Activated naive CD4-positive, alpha-beta T cell treated with anti-CD3 and anti-CD28 coated beads for 36 hours (primary cell): ENCODE measurements at places on chromosomes 6 and 20. TPM values are rescaled to one million over a fixed set of nuclear protein-coding genes. Genes with fewer than 3 reads are reported as not detected.

The TDP2 gene
- total RNA-seq = 44.2 TPM

DNA sequence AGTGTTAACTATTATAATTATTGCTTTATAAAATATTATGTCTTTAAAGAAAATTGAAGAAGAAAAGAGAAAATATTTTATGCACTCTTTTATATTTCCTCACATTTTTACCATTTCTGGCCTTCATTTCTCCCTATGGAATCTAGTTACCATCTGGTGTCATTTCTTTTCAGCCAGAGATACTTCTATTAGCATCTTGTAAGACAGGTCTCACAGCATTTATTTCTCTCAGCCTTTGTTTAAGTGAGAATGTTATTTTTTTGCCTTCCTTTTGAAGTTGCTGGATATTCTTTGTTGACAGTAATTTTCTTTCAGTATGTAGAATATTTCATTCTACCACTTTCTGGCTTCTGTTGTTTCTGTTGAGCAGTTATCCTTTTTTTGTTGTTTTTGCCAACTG is 652.1 kb upstream of the CITED2 start:
- H3K4me1 ChIP-seq = no peaks in the 10 kb centered on the region
- H3K36me3 ChIP-seq = no peaks in the 10 kb centered on the region
- no peak overlapping the region for H3K4me3 ChIP-seq
- no peak overlapping the region for H3K27ac ChIP-seq
- H3K27me3 ChIP-seq = peaks cover 29% of the 10 kb centered on the region
- no peak for DNase-seq

GRCh38 chr6:43269273-43270007 is 26.2 kb downstream of the TTBK1 start:
- no peak overlapping the region for H3K27ac ChIP-seq
- no peaks in the 10 kb centered on the region for H3K36me3 ChIP-seq
- peaks cover 6% of the 10 kb centered on the region for H3K27me3 ChIP-seq
- H3K4me1 ChIP-seq = peaks cover 4% of the 10 kb centered on the region
- peak; percentile 57 for DNase-seq
- peak overlapping the region; percentile 37 for H3K4me3 ChIP-seq

DNA sequence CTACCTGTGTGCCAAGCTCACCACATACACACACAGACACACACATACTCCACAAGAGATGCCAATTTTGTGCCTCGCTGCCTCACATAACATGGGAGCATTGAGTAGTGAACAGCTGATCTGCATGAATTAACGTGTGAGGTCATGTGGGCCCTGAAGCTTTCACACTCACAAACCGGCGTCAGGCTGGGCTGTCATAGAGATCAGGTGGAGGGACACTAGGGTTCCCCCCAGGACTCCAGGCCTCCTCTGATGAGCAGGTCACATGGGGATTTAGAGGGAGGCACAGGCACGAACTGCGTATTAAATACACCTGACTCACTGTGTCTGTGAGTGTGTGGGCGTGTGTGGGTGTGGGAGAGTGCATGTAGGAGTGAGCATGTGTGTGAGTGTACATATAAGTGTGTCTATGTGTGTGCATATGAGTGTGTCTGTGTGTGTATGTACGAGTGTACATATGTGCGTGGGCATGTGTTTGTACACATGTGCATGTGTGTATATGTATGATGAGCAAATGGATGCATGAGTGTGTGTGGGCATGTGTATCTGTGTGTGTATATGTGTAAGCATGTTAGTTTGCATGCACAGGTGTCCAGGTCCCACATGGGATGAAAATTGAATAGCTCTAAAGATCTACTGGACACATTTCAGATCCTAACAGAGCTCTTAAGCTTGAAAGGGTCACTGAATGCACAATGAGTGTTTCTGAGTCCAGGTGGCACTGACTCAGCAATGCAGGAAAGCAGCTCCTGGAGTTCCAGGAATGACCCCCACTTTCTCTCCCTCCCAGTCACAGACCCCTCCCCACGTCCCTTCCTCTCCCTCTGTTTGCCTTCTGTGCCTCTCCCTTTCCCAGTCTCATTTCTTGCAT is 336.6 kb downstream of the PREX1 start:
- no peaks in the 10 kb centered on the region for H3K36me3 ChIP-seq
- peaks cover under 1% of the 10 kb centered on the region for H3K27me3 ChIP-seq
- H3K4me1 ChIP-seq = no peaks in the 10 kb centered on the region
- H3K4me3 ChIP-seq = no peak overlapping the region

The GINS1 gene
- 25.5 TPM for total RNA-seq

GRCh38 chr6:164926686-164927085 is 382.7 kb downstream of the C6orf118 start:
- no peak overlapping the region for H3K27ac ChIP-seq
- no peak for DNase-seq
- H3K36me3 ChIP-seq = no peaks in the 10 kb centered on the region
- no peaks in the 10 kb centered on the region for H3K4me1 ChIP-seq

The HDAC2 gene
- 82.3 TPM for total RNA-seq

GRCh38 chr20:58871533-58872102 is 19.1 kb downstream of the GNAS start:
- H3K4me3 ChIP-seq = no peak overlapping the region
- no peaks in the 10 kb centered on the region for H3K36me3 ChIP-seq
- no peak overlapping the region for H3K27ac ChIP-seq
- H3K4me1 ChIP-seq = peaks cover 4% of the 10 kb centered on the region

The CDKN1A gene
- 90.1 TPM for total RNA-seq

DNA sequence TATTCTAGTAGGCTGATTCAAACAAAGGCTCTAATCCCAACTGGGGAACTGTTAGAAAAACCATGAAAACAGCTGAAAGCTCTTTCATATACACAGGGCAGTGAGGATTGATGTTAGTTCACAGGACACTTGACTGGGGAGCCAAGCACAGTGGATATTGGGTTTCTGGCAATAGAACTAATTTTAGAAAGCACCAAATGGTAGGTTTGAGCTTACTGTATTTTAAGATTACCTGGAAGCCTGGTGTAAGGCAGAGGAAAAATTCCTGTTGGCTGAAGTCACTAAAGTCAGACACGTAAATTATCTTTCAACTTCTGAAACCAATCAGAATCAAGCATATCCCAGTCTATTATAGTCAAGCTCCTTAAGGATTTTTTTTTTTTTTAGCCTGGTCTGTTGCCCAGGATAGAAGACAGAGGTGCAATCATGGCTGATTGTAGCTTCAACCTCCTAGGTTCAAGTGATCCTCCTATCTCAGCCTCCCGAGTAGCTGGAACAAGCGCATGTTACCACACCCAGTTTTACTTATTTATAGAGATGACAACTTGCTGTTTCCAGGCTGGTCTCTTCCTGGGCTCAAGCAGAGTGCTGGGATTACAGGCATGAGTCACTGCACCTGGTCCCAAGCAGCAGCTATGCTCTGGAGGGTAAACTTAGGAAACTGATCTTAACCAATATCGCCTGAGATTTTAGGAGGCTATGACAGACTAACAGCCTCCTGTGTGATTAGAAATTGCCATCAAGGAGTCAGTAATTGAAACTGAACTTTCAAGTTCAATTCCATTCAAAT is 32.5 kb upstream of the SYNCRIP start:
- H3K27me3 ChIP-seq = no peaks in the 10 kb centered on the region
- peaks cover 62% of the 10 kb centered on the region for H3K36me3 ChIP-seq
- H3K4me1 ChIP-seq = peaks cover 50% of the 10 kb centered on the region

The GLP1R gene
- 0.07 TPM for total RNA-seq

GRCh38 chr20:35328095-35328685 is 36.0 kb upstream of the FAM83C start:
- peaks cover 1% of the 10 kb centered on the region for H3K36me3 ChIP-seq

GRCh38 chr6:48568856-48569255 is 457.9 kb upstream of the PTCHD4 start:
- no peak overlapping the region for H3K4me3 ChIP-seq
- no peaks in the 10 kb centered on the region for H3K36me3 ChIP-seq
- H3K4me1 ChIP-seq = no peaks in the 10 kb centered on the region
- no peaks in the 10 kb centered on the region for H3K27me3 ChIP-seq

DNA sequence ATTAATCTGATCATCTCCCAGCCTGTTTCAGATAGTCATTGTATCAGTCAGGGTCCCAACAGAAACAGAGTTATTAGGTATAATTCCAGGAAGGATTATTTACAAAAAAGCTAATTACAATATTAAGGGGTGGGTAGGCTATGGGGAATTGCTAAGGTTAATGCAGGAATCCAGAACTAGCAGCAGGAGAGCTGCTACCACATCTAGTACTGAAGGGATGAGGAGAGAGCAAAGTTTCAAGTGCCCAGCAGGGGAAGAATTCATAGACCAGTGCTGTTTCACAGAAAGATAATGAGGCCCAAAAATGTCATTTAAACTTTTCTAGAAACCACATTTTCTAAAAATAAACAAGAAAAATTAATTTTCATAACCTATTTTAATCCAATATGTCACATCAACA is 284.2 kb downstream of the HACE1 start:
- no peak for DNase-seq
- no peak overlapping the region for H3K27ac ChIP-seq

The SLC35B2 gene
- 7.2 TPM for total RNA-seq

- peak; percentile 48 for DNase-seq
- peaks cover 31% of the 10 kb centered on the region for H3K4me1 ChIP-seq
- no peaks in the 10 kb centered on the region for H3K27me3 ChIP-seq
- peak overlapping the region; percentile 79 for H3K27ac ChIP-seq
- peak overlapping the region; percentile 82 for H3K4me3 ChIP-seq
These were observed 2.0 kb upstream of the ACTL10 start for GRCh38 chr20:33664762-33665144.

DNA sequence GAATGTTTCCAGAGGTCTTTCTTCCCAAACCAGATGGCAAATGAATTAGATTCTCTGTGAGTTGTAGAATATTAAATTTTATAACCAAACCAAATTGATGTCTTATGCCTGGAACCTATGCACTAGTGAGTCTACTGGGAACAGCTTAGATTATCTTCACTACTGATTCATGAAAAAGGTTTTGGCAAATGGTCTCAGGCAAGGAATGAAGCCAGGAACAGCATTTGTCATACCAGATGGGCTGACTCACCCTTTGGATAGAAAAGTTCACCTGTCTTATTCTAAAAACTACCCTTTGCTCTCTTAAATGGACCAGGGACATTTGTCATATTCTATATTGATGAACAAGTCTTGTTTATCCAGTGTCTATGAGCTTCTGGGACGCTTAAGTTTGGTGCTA is 135.4 kb upstream of the ECI2 start:
- no peak for DNase-seq
- H3K27ac ChIP-seq = no peak overlapping the region
- no peaks in the 10 kb centered on the region for H3K36me3 ChIP-seq
- no peaks in the 10 kb centered on the region for H3K4me1 ChIP-seq
- H3K27me3 ChIP-seq = peaks cover 6% of the 10 kb centered on the region
- H3K4me3 ChIP-seq = no peak overlapping the region

- no peaks in the 10 kb centered on the region for H3K4me1 ChIP-seq
- peaks cover 9% of the 10 kb centered on the region for H3K27me3 ChIP-seq
- no peak overlapping the region for H3K4me3 ChIP-seq
- no peaks in the 10 kb centered on the region for H3K36me3 ChIP-seq
- H3K27ac ChIP-seq = no peak overlapping the region
These were observed 44.1 kb upstream of the TGM2 start for GRCh38 chr20:38209054-38209675.

DNA sequence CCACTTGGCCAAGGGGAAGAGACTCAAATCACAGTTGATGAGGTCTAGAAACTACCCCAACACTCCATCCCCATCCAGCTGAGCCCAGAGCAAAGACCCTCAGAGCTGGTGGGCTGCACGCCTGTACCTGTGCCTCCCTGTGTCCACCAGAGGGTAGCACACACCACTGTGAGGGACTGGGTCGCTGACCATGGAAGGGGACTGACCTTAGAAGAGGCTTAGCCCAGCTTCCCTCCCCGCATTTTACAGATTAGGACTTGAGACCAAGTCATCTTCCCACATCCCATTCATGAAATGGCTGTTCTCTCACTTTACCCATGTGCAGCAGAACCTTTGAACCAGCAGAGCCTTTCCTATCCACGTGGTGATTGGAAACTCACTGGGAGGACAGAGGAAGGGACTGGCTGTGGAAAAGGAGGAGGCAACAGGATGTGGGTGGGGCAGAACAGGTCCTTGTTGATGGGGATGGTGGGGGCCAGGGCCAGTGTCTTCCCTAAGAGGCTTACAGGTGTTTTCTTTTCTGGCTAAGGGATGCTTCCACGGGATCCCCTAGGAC is 44.3 kb downstream of the CPXM1 start:
- no peak overlapping the region for H3K4me3 ChIP-seq
- H3K36me3 ChIP-seq = no peaks in the 10 kb centered on the region
- no peak overlapping the region for H3K27ac ChIP-seq
- peaks cover 10% of the 10 kb centered on the region for H3K4me1 ChIP-seq

The SRXN1 gene
- total RNA-seq = 6.8 TPM

The PDE10A gene
- not detected for total RNA-seq

The CCR6 gene
- total RNA-seq = 0.37 TPM

The FAM217A gene
- total RNA-seq = not detected

The SLC22A1 gene
- total RNA-seq = not detected

The IL17A gene
- total RNA-seq = 0.12 TPM

- no peak overlapping the region for H3K27ac ChIP-seq
- DNase-seq = no peak
- no peak overlapping the region for H3K4me3 ChIP-seq
- H3K36me3 ChIP-seq = no peaks in the 10 kb centered on the region
- peaks cover 4% of the 10 kb centered on the region for H3K4me1 ChIP-seq
These were observed 11.9 kb downstream of the OR12D1 start for GRCh38 chr6:29426654-29427053.

GRCh38 chr6:163095401-163095800 is 319.1 kb upstream of the QKI start:
- H3K27me3 ChIP-seq = no peaks in the 10 kb centered on the region
- H3K4me1 ChIP-seq = no peaks in the 10 kb centered on the region
- DNase-seq = no peak
- H3K4me3 ChIP-seq = no peak overlapping the region
- no peaks in the 10 kb centered on the region for H3K36me3 ChIP-seq

- H3K27ac ChIP-seq = no peak overlapping the region
- H3K4me1 ChIP-seq = no peaks in the 10 kb centered on the region
- DNase-seq = no peak
- H3K4me3 ChIP-seq = no peak overlapping the region
- H3K27me3 ChIP-seq = peaks cover 4% of the 10 kb centered on the region
These were observed 11.6 kb upstream of the PLG start for GRCh38 chr6:160690458-160690857.

GRCh38 chr20:41249411-41250281 is 67.9 kb downstream of the ZHX3 start:
- H3K4me1 ChIP-seq = no peaks in the 10 kb centered on the region
- H3K36me3 ChIP-seq = no peaks in the 10 kb centered on the region
- H3K4me3 ChIP-seq = no peak overlapping the region
- DNase-seq = no peak

The ZBTB46 gene
- total RNA-seq = 0.20 TPM

The DYNLT2 gene
- 3.1 TPM for total RNA-seq

The PROKR2 gene
- total RNA-seq = not detected

DNA sequence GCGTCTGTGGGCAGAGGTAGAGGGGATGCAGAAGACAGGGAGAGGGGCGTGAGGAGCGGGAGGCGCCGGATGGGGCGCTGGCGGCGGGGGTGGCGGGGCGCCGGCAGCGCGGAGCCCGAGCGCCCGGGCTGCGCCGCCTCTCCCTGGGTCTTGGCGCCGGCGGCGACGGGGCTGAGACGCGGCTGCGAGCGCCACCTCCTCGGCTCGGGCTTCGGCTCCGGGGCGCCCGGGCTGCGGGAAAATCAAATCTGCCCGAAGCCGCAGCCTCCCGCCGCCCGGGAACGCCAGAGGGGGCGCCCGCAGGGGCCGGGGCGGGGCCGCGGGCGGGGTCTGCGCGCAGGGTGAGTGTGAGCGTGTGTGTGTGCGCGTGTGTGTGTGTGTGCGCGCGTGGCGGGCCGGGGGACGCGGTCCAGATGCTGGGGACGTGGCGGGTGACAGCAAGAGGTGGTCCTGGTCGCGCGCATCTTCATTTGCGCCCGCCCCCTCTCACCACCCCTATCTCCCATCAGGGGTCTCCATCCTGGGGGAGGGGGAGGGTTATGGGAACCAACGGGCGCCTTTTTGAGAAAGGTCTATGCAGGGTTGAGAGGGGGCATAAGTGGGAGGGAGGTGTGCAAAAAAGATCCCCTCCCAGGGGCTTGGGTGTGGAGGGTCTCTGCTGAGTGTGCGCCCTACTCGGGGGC is 646 bp upstream of the CPNE5 start:
- H3K4me1 ChIP-seq = peaks cover 15% of the 10 kb centered on the region
- H3K27me3 ChIP-seq = peaks cover 28% of the 10 kb centered on the region
- no peak overlapping the region for H3K27ac ChIP-seq
- DNase-seq = peak; percentile 42
